GM20000 (cell line): ENCODE measurements at places on chromosomes 4 and X.

DNA sequence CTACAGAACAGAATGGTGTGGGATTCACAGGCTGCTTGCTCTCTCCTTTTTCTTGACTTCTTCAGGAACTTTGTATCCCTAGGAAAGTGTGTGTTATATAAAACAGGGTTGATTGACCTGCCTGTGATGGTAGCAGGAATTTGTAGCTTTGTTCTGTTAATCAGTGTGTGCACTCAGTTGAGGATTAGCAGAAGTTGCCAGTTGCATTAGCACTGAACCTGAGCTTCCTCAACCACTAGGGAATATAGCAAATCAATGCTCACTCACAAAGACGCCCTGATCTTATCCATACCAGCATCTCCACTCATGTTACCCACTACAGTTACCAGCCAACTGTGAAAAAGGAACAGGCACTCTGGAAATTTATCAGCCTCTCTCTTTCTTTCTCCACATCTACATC lies 319.1 kb upstream of the EMCN start:
- DNase-seq: no peak

DNA sequence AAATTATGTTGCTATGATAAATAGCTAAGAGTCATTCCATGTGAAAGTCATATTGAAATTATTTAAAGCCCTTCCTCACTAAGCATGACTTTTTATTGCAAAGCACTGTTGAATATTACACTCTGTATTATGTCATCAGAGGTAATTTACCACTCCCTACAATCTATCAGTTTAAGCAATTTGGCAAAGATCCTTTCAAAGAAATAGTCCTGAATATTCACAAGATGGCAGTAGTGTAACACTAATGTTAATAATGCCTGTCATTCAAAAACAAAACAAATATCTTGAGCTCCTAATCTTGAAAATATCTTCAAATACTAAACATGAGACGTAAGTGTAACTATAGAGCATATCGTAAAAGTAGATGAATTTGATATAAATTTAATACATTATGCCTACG lies 208.6 kb upstream of the TECRL start:
- no peak for DNase-seq

- no peak for DNase-seq
These were observed 43.8 kb downstream of the PALLD start for GRCh38 chr4:168540503-168541265.

GRCh38 chrX:103586314-103586646 lies 965 bp downstream of the TCEAL4 start:
- no peak for DNase-seq

GRCh38 chr4:137463377-137464003 lies 68.8 kb downstream of the PCDH18 start:
- no peak for DNase-seq

DNA sequence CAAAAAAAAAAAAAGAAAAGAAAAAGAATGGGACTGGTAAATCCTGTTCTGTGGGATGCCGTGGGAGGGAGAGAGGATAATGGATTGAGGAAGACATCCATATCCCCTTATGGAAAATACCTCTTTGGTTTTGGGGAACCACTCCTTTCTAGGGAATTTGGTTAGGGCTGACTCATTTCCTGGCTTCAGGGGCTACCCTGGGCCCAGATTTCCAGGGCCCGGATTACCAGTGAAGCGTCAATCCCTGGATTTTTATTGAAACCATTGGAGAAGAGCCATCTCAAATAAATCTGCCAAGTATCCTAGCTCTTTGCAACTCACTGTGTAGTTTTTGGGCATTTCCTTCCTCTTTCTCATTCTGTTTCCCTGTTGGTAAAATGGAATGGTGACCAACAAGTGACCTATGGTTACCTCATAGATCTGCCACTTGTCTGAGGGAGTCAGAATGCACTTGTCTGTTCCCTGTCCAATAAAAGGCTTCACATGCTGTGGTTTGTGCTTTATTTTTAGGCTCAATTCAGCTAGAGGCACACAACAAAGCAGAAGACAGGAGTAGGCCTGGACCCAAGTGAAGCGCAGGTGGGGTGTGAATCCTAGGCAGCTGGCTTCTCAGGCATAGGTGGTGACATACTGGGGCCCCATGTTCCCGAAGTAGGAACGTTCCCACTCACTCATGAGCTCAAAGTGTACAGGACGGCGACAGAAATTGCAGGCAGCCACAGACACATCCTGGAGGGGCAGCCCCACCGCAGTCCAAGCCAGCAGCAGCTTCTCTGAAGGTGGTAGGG lies 8.6 kb downstream of the APEX2 start:
- peak; percentile 6 for DNase-seq

GRCh38 chr4:158535130-158535614 lies 13.5 kb downstream of the RXFP1 start:
- no peak for DNase-seq

- DNase-seq: no peak
These were observed 5.6 kb downstream of the CETN2 start for GRCh38 chrX:152824841-152825374.

GRCh38 chrX:70168238-70169188 lies 8.8 kb upstream of the DGAT2L6 start:
- DNase-seq: no peak

DNA sequence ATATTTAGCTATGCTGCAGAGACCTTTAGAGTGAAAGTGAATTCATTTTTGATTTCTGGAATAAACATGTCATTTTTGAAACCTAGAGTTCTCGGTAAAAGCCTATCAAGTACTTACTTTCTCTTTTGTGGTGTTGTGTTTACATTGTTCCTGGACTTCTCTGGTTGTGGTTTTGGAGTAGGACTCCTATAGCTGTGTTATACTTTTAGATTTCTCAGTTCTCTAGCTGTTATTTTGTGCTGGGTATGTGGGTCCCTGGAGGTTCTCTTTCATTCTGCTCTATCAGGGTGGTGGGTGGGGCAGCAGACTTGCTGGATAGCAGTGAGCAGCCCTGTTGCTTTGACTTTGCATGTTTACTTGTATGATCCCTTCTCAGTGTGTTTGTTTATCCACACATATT lies 25.6 kb upstream of the MSMO1 start:
- DNase-seq: peak; percentile 30

- no peak for DNase-seq
These were observed 126.5 kb downstream of the KIT start for GRCh38 chr4:54784161-54784671.

DNA sequence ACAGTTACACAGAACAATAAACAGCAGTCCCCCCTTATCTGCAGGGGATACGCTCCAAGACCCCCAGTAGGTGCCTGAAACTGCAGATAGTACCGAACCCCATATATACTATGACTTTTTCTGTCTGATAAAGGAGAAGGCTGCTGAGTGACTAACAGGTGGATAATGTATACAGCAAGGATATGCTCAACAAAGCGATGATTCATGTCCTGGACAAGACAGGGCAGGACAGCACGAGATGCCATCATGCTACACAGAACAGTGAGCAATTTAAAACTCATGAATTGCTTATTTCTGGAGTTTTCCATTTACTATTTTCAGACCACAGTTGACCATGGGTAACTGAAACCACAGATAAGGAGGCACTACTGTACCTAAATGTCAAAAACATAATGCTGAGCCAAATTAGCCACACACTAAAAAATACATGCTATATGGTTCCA lies 76.1 kb downstream of the MANBA start:
- DNase-seq: no peak

- no peak for DNase-seq
These were observed 535.7 kb upstream of the INTU start for GRCh38 chr4:127097061-127097460.

- DNase-seq: no peak
These were observed 6.2 kb downstream of the MSX1 start for GRCh38 chr4:4865705-4866123.

- DNase-seq: no peak
These were observed 19.4 kb downstream of the SH3TC1 start for GRCh38 chr4:8218371-8219031.

GRCh38 chrX:142828129-142828528 lies 197.6 kb upstream of the SPANXN4 start:
- no peak for DNase-seq

- no peak for DNase-seq
These were observed 483.6 kb downstream of the BCOR start for GRCh38 chrX:39613997-39614679.

DNA sequence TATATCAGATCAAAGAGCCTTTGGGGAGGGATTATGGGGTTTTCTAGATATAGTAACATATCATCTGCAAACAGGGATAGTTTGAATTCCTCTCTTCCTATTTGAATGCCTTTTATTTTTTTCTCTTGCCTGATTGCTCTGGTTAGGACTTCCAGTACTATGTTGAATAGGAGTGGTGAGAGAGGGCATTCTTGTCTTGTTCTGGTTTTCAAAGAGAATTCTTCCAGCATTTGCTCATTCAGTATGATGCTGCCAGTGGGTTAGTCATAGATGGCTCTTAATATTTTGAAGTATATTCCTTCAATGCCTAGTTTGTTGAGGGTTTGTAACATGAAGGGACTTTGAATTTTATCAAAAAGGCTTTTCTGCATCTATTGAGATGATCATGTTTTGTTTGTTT lies 25.6 kb upstream of the ABCB7 start:
- no peak for DNase-seq

GRCh38 chr4:93384887-93385286 lies 443.7 kb upstream of the ATOH1 start:
- DNase-seq: no peak

GRCh38 chrX:7690842-7691241 lies 152.1 kb upstream of the VCX start:
- no peak for DNase-seq

GRCh38 chr4:75935628-75936027 lies 5.2 kb downstream of the NAAA start:
- no peak for DNase-seq

- DNase-seq: no peak
These were observed 14.3 kb downstream of the TEC start for GRCh38 chr4:48255072-48255958.

- no peak for DNase-seq
These were observed 134.4 kb downstream of the SMIM20 start for GRCh38 chr4:26048378-26048882.

- no peak for DNase-seq
These were observed 2.0 kb downstream of the ARX start for GRCh38 chrX:25013632-25014365.

GRCh38 chr4:39305912-39306677 lies 60.1 kb downstream of the RFC1 start:
- no peak for DNase-seq

DNA sequence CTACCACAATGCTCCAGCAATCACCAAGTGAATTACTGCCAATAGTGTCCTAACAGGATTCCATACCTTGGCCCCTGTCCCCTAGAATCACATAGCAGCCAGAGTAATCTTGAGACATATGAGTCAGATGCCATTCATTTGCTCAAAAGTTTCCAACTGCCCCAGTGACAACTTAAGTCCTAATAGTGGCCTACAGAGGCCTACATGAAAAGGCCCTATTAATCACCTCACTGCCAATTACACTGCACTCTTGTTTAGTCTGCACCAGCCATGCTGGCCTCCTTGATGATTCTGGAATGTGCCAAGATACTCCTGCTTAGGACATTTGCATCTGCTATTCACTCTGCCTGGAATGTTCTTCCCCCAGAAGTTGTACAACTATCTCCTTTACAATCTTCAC lies 130.7 kb downstream of the NR3C2 start:
- DNase-seq: no peak

GRCh38 chr4:138348055-138348454 lies 105.9 kb upstream of the SLC7A11 start:
- no peak for DNase-seq

GRCh38 chr4:38105475-38106220 lies 145.4 kb downstream of the PTTG2 start:
- no peak for DNase-seq

GRCh38 chr4:141339391-141339790 lies 118.7 kb downstream of the ZNF330 start:
- no peak for DNase-seq

DNA sequence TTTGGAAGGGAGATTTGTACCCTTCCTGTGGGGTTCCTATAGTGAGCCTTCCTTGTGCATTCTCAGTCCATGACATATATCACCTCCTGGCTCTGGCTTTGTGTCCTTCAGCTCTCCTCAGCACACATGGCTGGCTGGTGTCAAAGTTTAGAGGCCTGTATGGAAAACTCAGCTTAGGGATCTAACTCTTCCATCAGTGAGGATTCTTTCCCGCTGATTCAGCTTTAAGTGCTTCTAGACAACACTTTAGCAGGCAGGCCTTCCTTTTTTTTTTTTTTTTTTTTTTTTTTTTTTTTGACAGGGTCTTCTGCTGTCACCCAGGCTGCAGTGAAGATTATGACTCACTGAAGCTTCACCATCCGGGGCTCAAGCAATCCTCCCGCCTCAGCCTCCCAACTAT lies 84.2 kb downstream of the NPNT start:
- DNase-seq: no peak

DNA sequence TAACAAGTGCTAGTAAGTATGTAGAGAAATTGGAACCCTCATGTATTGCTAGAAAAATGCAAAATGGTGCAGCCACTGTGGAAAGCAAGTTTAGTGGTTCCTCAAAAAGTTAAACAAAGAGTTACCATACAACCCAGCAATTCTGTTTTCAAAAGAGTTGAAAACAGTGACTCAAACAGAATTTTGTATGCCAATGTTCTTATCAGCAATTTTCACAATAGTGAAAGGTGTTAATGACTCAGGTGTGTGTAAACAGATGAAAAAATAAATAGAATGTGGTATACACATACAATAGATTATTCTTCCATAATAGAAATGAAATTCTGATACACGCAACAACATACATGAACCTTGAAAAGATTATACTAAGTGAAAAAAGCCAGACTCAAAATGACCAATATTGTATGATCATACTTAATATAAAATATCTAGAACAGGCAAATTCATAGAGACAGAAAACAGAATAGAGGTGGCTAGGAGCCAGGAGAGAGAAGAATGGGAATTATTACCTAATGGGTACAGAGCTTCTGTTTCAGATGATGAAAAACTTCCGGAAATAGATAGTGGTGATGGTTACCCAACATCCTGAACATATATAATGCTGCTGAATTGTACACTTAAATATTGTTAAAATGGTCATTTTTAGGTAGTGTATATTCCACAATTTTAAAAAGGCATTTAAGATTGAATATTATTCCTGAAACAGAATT lies 51.6 kb downstream of the WDFY3 start:
- no peak for DNase-seq
